ENCODE measurements at places on chromosomes 3 and 15.

GRCh38 chr15:73233623-73234022, 135.1 kb downstream of the HCN4 start:
- DNase-seq = no peak

GRCh38 chr3:38618343-38618742, 31.1 kb downstream of the SCN5A start:
- DNase-seq = no peak

DNA sequence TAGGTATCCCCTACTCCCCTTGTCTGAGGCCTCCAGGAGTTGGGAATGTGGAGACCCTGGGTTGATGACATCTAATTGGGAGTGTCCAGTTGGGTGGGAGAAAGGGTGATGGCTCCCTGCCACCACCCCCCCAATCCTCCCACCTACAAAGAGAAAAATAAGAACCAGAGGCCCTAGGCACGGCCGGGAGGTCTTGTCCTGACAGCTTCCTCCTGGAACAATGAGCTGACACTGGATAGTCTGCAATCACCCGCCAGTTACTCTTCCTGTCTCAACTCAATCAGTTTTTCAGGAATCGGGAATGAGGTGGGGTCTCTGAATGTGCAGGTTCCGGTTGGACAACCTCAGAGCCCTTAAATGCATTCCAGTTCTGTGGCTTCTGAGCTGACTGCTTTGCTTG, 129.9 kb upstream of the MRPS22 start:
- DNase-seq = no peak

DNA sequence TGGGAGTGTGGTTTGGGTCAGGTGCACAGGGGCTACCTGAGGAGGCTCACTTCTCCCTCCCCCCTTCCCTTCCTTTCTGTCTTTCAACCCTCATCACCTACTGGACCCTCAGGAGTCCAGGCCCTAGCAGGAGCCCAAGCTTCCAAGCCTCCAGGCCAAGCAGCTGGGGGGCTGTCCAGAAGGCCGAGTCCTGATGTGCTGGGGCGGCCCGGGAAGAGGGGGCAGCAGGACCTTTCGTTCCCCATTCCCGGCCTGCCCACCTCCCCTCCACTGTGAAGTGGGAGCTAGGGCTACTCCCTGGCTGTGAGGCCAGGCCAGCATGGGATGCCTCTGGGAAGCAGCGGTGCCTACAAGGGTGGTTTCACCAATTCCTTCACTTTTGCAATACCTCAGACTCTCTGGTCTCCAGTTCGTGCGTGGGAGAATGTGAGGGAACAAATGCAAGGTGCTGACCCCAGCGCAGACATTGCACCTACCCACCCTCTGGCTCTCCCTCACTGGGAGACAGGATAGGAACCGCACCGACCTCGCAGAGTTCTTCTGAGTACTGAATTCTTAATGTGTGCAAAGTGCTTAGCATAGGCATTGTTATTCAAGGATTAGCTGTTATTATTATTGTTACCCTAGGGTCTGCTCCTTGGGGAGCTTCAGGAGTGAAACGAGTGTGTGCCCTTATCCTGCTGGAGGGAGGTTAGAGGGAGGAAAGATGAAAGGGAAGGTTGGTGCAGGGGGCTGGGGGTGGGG, 2.5 kb downstream of the EPHB3 start:
- DNase-seq = no peak

DNA sequence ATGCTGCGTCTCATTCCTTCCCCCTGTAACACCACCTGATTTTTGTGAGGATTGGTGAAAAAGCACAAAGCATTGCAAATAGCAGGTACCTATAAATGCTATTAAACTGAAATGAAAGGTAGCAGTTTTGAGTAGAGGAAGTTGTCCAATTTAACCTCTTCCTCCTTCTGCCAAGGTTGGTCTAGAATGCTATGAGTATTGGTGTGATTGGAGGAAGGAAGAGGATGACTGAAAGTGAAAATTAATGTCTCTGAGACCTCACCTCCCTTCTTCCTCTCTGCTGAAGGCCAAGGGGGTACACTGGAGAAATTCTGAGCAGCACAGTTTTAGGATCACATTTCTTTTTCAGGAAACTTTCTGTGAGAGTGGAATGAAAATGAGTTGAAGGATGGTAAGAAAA, 94.4 kb downstream of the DTWD1 start:
- DNase-seq = no peak

DNA sequence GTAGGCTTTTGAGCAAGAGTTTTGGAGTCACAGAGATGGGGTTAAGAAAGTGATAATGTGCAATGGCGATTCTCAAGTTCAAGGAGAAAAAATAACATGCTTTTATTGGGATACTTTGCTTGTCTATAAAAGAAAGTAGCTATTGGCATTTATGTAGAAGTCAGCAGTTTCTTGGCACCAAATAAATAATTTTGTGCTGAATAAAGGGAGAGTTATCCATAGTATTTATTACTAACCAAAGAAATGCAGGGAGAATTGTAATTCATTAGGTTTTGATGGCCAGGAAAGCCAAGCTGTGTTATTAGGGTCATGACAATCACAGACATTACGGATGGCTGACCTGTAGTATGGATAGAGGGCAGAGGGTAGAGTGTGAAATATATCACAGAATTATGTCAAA, 33.1 kb downstream of the BTD start:
- no peak for DNase-seq

DNA sequence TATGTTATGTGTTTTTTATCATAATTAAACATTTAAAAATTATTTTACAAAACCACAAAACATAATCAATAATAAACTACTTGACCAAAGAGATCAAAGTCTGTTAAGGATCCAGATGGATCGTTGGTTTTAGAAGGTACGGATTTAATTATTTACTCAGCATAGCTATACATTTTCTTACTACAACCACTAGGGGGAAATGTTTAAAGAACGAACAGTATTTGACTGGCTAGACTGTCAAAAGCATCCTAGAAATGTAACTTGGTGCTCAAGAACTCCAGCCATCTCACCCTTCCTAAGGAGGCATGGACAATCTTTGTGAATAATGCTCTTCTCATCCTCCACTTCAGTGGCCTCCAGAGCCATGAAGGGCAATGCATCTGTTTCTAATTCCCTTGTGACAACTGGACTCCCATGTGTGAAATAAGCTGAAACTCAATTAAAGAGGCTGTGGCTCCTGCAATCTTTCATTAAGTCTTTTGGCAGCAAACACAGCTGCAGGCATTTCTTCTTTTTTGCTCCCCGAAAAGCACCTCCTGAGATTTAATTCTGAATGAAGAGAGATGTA, 94.7 kb upstream of the TUSC7 start:
- no peak for DNase-seq

GRCh38 chr15:70829371-70830166, 24.4 kb downstream of the LARP6 start:
- DNase-seq = no peak

DNA sequence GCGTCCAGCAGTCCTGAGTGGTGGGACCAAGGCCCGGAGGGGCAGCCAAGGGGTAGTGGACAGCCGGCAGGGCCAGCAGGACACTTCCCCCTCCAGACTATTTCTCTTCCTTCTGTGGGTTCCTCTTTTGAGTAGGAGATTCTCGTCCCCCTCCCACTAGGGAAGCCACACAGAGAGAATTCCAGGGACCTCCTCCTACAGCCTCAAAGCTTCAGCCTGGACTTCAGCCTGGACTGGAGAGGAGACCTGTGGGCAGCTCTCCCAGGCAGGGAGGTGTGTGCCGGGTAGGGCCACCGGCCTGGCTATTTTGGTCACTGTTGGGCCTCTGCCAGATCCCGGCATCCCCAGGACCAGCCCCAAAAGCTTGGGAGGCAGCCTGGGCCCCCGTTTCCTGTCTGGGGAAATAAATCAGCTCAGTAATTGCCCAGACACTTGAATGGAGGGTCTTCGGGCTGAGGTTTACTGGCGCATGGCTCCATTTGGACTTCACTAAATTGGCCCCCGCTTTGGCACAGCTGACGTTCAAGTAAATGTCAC, 1.3 kb downstream of the SLC6A6 start:
- DNase-seq = no peak

DNA sequence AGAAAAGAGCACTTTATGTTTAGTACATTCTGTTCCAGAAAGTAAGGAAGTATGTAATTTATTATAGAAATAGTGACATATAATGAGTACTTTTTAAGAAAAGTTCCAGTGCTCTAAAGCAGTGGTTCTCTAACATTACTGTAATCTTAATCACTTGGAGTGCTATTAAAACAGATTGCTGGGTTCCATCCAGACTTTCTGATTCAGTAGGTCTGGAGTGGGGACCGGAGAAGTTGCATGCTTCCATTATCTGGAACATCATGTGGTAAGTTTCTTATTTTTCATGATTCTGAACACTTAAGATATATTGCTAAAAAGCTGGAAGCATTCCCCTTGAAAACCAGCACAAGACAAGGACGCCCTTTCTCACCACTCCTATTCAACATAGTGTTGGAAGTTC, 47.5 kb upstream of the ARL14 start:
- no peak for DNase-seq

GRCh38 chr3:31562525-31562924, 29.8 kb downstream of the STT3B start:
- DNase-seq = no peak

DNA sequence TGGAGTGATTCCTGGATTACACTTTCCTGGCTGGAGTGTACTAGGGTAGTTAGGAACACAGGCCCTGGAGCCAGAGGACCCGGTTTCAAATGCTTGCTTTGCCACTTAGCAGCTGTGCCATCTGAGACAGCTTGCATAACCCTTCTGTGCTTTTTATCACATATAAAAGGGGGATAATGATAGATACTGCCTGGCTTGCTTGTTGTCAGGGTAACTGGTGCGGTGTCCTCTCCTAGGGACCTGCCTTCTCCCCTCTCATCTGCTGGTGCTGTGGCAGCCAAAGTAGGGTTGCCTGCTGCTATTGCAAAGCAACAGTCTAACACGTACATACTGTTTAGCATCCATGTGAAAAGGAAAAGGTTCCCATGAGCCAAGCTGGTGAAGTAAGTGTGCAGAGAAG, 137.8 kb downstream of the LRTM1 start:
- no peak for DNase-seq

DNA sequence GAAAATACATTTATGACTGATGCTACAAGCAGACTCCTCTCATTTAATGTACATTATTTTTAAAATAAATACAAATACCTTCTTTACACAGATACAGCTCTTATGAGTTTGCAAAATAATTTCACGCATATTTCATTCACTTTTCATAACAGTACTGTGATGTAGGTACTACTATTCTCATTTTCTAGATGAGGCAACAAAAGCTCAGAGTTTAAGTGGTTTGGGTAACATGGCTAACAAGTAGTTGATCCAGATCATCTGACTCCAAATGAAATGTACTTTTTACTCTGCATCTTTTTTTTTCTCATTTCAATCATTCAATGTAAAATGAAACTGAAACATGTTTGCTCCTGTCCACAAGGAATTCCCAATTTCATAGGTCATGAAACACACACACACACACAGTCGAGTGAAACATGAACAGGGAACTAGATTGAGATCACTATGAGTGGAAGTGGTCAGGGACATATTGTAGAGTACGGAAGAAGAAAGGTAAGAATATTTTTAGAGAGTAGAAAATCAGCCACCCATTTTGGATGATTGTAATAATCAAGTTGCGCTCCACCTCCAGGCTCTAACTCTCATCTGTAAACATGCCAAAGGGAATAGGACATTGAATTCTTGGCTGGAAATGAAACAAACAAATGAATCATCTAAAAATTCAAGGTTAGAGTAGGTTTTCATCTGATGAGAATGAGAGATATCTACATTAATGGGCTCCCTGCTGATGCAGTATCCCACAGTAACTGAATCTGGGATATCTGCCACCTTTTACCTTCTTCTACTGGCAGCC, 92.4 kb downstream of the CLDN1 start:
- DNase-seq = no peak

DNA sequence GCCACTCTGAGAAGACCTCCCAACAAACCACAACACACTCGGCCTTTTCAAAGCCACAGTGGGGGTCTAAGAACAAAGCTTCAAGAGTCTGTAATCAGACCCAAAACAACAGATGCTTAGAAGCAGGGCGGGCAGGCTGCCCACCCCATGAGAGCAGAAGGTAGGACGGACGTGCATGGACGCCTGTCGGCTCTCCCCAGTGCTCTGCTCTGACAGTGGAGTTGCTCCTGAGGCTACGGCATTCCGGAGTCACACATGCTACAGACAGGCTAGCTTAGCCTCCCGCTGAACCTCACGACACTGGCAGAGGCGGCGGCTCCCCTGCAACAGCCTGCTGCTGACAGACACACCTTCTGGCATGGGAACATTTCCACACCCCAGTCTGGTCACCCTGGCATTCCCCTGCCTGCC, 33.5 kb downstream of the SLCO2A1 start:
- no peak for DNase-seq

DNA sequence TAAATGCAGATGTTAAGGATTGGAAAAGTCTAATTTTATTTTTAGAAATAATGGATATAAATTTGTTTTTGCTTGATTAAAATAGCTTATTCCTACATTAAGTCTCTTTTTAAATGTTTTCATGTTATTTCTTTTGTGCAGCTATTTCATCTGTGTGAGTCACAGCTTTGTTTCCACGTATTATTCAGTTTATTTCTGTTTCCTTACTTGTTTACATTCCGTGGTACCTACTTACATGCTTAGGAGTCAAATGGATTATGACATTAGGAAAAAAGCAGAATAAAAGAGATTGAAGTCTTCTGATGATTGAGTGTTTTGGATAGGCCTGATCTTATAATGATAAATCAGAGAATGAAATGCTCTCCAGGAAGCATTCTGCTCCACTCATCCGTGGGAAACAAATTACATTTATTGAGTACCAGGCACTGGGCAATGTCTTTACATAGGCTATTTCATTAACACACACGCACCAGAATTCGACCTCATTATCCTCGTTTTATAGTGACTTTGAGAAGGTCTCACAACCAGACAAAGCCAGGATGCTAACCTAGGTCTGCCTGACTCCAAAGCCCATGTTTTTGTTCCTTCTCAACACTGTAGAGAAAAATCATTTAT, 38.1 kb upstream of the RASA2 start:
- no peak for DNase-seq

- no peak for DNase-seq
These were observed 19.1 kb upstream of the FSIP1 start for GRCh38 chr15:39801641-39802309.

GRCh38 chr3:18641916-18642315, 216.8 kb upstream of the SATB1 start:
- DNase-seq = no peak

- no peak for DNase-seq
These were observed 72.3 kb upstream of the ICE2 start for GRCh38 chr15:60551147-60551780.

Data from forelimb muscle (tissue), 1 donor.